ENCODE measurements at places on chromosomes 5 and 9.

GRCh38 chr5:78046006-78046405 is 248.5 kb downstream of the AP3B1 start:
- no peak for DNase-seq

GRCh38 chr9:9395539-9395938 is 1217.3 kb downstream of the PTPRD start:
- no peak for DNase-seq

- DNase-seq, result no peak
These were observed 634.7 kb upstream of the ARRDC3 start for GRCh38 chr5:92017776-92018175.

- DNase-seq, result no peak
These were observed 9.4 kb upstream of the C5orf15 start for GRCh38 chr5:133977858-133978257.

- DNase-seq, result no peak
These were observed 204.3 kb downstream of the TRIM32 start for GRCh38 chr9:116891424-116891823.

DNA sequence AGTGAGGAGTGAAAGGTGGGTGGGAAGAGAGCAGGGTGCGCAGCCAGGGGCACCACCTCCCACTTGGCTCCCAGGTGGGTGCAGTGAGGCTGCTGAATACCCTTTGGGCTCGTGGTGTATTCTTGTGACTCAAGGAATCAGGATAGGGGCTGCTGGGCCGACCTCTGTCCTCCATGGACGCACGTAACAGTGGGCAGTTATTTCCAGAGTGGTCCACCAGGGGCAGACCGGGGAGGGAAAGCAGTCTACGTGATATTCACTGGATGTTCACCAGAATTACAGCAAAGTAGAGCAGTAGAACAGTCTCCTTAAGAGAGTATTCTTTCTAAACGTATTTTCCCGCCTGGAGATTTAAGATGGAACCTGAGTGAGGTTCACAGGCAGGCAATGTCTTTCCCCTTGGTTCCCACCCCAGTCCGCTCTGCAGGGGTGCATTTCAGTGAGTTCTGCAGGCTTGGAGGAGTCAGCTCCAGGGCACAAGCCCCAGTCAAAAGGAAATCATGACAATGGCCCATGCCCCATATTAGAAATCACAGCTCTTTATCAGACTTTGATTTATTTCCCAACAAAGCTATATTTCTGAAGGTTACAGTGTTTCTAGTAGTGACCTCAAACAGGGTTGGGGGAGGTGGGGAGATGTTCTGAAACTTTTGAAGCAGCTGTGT is 88.7 kb downstream of the SYK start:
- DNase-seq, result no peak

- no peak for DNase-seq
These were observed 640.7 kb upstream of the ST8SIA4 start for GRCh38 chr5:101543780-101544179.

GRCh38 chr5:106312360-106312759 is 1358.4 kb downstream of the EFNA5 start:
- DNase-seq, result no peak

DNA sequence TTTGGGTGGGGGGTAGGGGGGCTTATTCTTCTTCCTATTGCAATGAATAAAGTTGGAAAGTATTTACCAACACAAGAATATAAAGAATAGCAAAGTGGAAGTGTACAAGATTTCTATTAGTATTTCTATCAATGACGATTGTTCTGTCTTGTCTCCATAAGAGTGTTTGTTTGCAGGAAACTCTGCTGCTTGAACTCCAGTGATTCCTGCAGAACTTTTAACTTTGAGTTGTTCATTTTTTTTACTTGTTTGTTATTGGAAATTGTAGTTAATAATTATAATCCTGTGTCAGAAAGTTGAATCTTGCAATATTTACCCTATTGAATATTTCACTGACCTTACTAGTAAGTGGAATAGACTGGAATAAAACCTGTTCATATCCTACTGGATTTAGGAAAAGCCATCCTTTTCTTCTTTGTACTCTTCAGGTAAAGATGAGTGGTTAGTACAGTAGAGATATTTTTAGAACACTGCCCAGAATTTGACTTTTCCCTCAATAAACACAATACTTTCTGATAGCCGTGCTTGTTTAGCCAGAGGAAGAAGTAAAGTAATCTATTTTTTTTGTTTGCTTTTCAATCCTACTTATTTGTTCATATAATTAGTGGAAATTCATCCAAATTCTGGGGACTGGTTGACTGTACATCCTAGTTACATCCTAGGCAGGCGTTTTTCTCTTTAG is 340.4 kb downstream of the TENT4A start:
- DNase-seq, result no peak

- no peak for DNase-seq
These were observed 35.5 kb downstream of the KCTD16 start for GRCh38 chr5:144206141-144206540.

- no peak for DNase-seq
These were observed 103.5 kb downstream of the ANGPTL2 start for GRCh38 chr9:127018935-127019334.

DNA sequence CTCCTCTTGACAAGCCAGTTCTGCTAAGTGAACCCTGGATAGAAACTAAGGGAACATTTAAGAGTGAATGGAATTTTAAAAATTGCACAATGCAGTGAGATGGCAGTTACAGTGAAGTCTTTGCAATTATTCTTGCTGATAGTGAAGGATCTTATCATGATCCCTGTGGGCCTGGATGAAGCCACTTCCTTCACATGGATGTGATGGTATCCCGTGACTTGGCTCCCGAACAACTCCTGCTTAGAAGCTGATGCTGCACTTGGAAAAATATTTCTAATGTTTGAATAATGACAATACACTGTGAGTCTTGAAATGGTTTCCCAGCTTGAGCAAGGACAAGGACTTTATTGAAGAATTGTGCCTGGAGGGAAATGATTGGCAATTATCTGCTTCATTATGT is 49.2 kb upstream of the NTRK2 start:
- no peak for DNase-seq

- DNase-seq, result no peak
These were observed 6.8 kb downstream of the AUH start for GRCh38 chr9:91354881-91355280.

- DNase-seq, result no peak
These were observed 16.4 kb downstream of the SLC6A7 start for GRCh38 chr5:150206098-150206778.

GRCh38 chr5:86354664-86355063 is 263.1 kb upstream of the COX7C start:
- no peak for DNase-seq

DNA sequence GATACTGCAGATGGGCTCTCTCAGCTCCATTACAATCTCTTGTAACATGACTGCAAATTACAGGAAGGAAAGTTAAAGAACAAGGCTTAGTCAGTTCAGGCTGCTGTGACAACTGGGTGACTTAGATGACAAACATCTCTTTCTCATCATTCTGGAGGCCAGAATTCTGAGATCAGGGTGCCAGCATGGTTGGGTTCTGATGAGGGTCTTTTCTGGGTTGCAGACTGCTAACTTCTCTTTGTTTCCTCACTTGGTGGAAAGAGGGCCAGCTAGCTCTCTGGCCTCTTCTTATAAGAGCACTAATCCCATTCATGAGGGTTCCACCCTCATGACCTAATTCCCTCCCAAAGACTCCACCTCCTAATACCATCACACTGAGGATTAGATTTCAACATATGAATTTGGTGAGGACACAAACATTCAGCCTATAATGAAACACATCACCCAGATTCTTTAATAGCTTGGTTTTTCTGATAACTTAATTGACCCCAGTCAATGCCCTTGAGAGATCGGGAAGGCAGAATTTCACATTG is 73.6 kb upstream of the MAMDC2 start:
- DNase-seq, result no peak

GRCh38 chr5:13763719-13764118 is 180.8 kb downstream of the DNAH5 start:
- DNase-seq, result no peak

GRCh38 chr9:21552244-21553170 is 70.4 kb upstream of the IFNE start:
- no peak for DNase-seq

GRCh38 chr9:108239696-108240321 is 616.0 kb downstream of the ACTL7B start:
- no peak for DNase-seq

GRCh38 chr5:16461782-16462181 is 3.8 kb downstream of the ZNF622 start:
- no peak for DNase-seq

All from tibial nerve (tissue), 4 donors.